NCI-H2171 (cell line): ENCODE measurements at places on chromosomes 1 and 21.

DNA sequence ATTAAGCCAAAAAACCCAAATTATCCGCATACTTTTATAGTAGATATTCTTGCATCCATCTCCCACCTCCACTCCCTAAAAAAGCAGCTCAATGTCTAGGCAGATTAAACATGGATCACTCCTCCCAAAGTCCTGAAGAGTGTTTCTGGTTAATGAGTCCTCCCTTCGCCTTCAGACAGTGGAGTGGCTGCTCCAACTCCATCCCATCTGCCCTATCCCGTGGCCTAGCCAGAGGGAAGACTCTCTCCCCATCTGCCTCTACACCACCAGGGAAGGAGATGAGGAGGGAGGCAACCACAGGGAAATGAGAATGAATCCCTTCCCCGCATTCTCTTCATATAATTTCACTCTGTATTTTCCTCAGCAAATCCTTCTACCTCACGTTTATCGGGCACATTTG is 103.8 kb downstream of the SLC45A1 start:
- no peak for DNase-seq

DNA sequence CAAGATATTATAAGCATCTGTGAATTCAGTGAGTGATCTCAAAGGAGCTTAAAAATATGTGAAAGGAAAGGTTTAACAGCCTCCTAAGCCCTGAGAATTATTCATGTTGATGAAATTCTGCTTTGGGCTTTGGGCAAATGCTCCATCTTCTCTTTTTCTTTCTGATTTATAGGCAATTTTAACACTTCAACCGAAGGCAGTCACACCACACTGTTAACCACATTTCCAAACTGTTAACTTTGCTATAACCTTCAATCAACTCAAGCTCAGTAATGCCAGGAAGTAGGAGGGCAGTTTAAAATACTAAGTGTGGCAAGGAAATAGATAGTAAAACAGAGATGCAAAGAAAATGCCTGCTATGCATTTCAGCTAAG is 54.4 kb upstream of the NEK7 start:
- DNase-seq = no peak

DNA sequence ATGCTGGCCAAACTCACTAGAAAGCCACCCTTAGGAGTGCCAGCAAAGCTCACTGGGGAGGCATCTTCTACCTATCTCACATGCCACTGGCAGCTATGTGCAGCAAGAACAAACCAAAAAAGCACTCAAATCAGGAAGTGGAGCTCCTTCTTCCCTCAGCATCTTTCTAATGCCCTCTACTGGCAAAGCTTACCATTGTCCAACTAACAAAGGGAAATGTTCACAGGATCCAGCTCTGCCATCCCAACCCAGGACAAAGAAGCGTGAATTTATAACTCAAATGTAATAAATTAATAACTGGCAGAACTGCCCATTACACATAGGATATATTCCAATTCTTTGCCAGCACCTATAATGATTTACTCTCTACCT is 38.9 kb downstream of the LEPR start:
- no peak for DNase-seq

- no peak for DNase-seq
Measured at GRCh38 chr1:2229911-2230731, 2.0 kb downstream of the SKI start.

GRCh38 chr1:156664046-156664766 is 13.0 kb downstream of the NES start:
- DNase-seq = no peak

GRCh38 chr1:33191731-33192275 is 10.0 kb upstream of the TRIM62 start:
- DNase-seq = no peak

- no peak for DNase-seq
Measured at GRCh38 chr1:109190189-109190588, 23.5 kb upstream of the SARS1 start.

GRCh38 chr1:2575801-2576663 is 10.5 kb upstream of the PRXL2B start:
- DNase-seq = no peak

GRCh38 chr1:16243215-16243610 is 6.2 kb upstream of the CPLANE2 start:
- DNase-seq = no peak

GRCh38 chr1:229271448-229272159 is 693 bp downstream of the RAB4A start:
- no peak for DNase-seq

DNA sequence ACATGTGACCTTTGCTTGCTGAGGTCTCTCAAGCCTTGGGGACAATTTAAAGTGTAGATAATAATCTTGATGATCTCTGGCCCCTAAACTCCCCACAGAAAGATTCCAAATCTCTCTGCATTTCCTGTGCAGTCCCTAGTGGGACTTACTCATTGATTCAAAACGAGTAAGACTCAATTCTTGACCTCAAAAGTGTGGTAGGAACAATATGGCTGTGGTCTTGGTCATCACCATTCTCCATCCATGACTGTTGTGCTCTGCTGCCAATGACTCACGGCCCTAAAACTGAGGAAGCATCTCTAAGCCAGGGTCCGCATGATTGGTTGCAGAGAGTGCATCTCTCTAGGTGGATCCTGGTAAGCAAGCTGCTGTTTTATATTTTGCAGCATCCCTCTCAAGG is 268.0 kb downstream of the PTGER3 start:
- no peak for DNase-seq

- DNase-seq = no peak
Measured at GRCh38 chr1:239899747-239900146, 191.9 kb upstream of the FMN2 start.

DNA sequence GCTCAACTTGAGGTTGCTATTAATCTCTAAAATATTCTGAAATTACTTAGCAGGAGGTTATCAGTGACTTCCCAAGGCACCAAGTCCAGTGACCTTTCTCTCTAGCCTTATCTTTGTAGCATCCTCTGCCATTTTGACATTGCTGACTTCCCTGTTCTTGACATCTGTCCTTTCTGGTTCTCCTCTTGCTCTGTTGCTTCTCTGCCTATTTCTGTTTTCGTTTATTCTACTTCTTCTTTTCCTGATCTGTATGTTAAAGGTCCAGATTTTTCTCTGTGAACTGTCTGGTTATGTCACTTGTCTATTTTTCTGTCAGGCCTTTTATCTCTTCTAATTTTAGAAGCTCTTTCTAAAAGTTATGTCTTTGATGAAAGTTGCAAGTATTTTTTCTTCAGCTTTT is 178.8 kb downstream of the VPS13D start:
- no peak for DNase-seq

GRCh38 chr21:44414291-44415072 is 40.8 kb upstream of the LRRC3 start:
- no peak for DNase-seq

- DNase-seq = no peak
Measured at GRCh38 chr1:212040629-212041412, 5.3 kb downstream of the DTL start.

GRCh38 chr1:39694026-39694425 is 2.8 kb upstream of the HPCAL4 start:
- no peak for DNase-seq

DNA sequence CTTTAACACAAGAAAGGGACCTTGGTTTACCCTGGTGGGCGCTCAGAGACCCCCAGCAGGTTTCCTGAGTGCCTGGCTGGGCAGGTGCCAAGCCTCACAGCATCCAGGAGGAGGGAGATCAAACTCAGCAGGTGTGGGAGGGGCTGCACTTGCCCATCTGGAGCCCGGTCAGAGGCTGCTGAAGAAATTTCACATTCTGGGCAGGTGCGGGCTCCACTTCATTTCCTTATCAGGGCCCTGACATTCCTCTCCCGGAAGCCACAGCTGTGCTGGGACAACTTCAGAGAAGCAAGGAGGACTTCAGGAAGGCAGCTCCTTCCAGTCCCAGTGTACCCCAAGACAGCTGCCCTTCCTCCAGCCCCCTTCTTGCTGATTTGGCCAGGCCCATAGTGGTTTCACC is 82.9 kb downstream of the ITPKB start:
- DNase-seq = peak; percentile 83

DNA sequence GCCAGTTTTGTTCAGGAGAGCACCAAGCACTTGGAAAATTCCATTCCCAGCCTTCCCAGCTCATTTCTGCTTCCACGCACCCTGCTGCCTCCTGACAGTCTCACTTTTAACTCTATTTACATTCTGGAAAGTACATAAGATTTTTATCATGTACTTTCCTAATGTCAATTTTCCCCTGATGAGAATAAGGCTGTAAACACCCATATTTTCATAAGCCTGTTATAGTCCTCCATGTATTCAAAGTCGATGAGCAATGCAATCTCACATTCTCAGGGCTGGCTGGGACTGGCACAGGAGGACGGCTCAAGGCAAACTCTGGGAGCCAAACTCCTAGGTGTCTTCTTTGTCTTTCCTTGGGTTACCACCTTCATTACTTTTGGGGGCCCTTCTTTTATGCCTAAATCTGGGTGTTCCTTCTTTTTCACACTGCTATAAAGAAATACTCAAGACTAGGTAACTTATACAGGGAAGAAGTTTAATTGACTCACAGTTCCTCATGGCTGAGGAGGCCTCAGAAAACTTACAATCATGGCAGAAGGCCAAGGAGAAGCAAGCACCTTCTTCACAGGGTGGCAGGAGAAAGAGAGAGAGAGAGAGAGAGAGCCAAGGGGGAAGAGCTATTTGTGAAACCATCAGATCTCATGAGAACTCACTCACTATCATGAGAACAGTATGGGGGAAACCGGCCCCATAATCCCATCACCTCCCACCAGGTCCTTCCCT is 94.6 kb downstream of the IGSF21 start:
- no peak for DNase-seq

DNA sequence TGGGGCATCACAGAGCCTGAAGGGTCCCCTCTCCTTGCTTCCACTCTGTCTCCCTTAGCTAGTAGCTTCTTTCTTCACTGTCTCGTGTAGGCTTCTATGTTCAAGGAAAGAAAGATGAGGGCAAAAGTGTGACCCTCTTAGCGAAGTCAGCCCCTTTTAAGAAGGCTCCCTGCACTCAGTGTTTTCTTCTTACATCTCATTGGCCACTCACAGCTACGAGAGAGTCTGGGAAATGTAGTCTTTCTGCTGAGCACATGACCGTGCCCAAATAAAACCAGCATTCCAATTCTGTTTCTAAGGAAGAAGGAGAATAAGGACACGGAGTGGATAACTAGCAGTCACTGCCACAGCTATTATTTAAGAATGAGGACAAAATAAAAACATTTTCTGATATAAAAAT is 104.9 kb upstream of the TNR start:
- no peak for DNase-seq

- DNase-seq = peak; percentile 46
Measured at GRCh38 chr1:164971921-164972415, 384.5 kb downstream of the LMX1A start.

DNA sequence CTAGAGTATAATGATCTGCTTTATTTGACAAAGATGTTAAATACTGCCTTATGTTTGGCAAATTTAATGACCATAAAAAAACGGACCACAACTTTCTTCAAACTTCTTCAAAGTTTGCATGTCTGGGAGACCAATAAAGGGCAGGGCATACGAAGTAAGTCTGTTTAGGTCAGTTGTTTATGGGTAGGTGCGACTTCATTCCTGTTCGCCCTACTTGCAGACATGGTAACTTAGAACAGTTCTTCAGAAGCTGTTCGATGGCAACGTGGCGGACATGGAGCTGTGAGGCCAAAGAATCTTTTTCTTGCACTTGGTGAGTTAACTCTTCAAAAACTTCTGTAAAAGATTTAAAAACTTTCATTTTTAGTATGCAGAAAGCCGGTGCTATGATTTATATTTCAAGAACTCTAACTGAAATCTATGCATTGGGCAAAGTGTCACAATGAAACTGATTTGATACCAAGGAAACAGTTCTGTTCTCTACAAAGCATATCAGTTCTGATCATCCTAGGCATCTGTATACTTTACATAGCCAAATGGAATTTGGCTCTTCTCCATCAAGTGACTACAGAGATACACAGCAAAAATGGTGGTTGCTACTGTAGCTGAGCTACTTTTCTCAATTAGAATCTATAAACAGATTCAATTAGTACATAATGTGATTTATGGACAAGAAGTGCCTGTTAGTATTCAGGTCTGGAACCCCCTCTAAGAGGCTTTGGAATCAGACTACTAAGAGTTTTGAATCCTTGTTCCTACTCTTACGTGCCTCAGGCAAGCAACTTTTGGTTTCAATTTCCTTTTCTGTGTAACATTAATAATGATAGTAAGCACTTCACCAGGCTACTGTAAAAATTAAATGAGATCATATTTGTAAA is 25.7 kb downstream of the C21orf91 start:
- DNase-seq = no peak

GRCh38 chr1:236147068-236147467 is 4.7 kb downstream of the GPR137B start:
- no peak for DNase-seq

GRCh38 chr1:219269171-219269570 is 95.5 kb downstream of the LYPLAL1 start:
- DNase-seq = no peak
